ENCODE measurements at places on chromosomes 12 and 14.

GRCh38 chr14:57970175-57970574 lies 104.3 kb upstream of the SLC35F4 start:
- DNase-seq, result no peak

DNA sequence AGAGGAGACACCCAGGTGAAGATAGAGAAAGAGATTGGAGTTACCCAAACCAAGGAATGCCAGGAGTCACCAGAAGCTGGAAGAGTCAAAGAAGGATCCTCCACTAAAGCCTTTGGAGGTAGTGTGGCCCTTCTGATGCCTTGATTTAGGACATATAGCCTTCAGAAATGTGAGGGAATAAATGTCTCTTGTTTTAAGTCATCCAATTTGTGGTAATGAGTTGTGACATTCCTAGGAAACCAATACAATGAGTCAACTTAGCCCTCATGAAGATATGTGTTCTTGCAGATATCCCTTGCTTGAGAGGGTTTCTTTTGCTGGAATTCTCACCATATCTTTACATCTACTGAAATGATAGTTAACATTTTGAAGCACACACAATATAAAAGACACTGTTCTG lies 58.8 kb downstream of the CCER1 start:
- no peak for DNase-seq

DNA sequence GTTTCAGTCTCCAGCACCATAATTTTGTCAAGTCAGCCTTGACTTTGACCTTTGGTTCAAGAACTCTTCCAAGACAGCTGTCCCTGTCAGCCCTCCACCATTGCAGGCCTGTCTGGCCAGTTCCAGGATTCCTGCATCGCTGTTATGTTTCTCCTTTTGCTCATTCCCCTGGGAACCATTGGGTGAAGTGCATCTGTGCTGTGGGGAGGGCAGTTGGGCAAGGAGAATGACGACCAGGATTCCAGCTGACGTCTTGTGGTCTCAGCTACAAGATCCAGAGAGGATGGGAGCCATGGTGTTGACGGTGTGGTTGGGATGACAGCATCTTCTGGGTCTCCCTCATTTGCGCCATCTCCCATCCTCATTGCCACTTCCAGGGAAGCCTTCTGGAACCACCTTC lies 45.9 kb upstream of the SLC24A4 start:
- no peak for DNase-seq

- no peak for DNase-seq
Measured at GRCh38 chr12:46470975-46471374, 98.4 kb upstream of the SLC38A2 start.

DNA sequence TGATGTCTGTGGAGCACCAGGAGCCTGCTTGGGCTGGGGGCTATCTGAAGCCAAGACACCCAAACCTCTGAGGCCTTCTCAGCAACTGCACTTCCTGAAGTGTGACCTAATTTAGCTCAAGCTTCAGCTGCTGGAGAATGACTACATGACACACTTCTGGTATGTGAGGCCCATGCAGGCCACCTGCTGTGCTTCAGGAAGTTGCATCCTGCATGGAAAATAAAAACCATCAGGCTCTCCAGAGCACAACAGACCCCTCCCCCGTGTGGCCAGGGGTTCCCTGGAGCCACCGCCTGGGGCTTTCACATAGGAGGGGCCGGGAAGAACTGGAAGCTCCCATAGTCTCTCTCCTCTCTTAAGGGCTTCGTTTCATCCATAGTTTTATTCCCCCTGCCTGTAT lies 217.7 kb downstream of the SLC15A4 start:
- DNase-seq, result no peak

- DNase-seq, result no peak
Measured at GRCh38 chr12:10027721-10028120, 2.8 kb upstream of the CLEC9A start.

DNA sequence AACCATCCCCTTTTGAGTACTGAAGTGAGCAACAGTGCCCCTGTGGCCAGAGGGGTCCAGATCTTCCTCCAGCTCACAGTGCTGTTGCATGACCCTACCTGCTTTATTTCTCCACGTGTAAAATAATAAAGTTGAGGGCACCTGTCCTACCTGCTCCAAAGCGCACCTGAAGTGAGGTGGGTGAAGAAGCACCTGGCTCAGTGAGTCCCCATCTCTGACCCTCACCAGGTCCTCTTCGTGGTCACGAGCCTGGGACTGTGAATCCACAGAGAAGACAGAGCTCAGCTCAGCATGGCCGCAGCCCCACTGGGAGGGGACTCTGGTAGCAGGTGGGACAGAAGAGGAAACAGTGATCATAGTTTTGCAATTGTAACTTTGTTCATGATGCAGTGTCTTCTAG lies 976.7 kb upstream of the TMEM132C start:
- DNase-seq, result no peak

GRCh38 chr12:5000204-5000603 lies 43.5 kb upstream of the KCNA5 start:
- no peak for DNase-seq

DNA sequence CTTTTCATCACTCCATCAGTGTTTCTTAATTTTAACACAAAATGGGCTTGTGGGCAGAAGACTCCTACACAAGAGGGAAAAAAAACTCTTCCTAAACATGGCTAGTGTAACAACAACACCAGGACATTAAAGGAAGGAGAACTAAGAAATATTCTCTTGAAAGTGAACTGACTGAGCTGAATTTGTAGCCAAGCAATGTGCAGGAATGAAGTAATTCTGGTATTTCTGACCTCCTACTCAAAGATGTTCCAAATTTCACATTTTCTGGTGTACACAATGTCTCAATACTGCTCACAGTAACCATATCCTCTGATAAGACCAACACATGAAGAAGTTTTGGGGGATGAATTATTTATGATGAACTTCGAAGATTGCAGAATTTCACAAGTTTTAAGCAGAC lies 357.3 kb downstream of the DUSP6 start:
- no peak for DNase-seq

GRCh38 chr12:21773806-21774205 lies 700 bp downstream of the KCNJ8 start:
- DNase-seq, result no peak

- DNase-seq, result no peak
Measured at GRCh38 chr12:49632986-49633702, 9.8 kb downstream of the PRPF40B start.

GRCh38 chr14:100573002-100573756 lies 14.0 kb downstream of the BEGAIN start:
- no peak for DNase-seq

DNA sequence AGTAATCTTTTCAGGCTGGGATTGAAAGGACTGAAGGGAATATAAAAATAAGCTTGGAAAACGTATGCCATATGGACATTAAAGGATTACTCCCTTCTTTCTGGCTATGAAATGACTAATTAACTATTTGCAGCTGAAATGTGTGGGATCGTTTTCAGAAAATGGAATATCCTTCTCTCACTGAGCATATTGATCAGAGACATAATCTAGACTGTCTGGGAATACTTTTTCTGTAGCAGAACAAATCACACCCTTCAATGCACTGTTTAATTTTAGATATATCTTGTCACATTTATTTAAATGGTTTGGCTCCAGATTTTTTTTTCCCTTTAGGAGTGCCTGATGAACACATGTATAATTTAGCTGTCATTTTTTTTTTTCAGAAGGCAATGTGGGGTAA lies 10.8 kb upstream of the ACTR10 start:
- DNase-seq, result no peak

DNA sequence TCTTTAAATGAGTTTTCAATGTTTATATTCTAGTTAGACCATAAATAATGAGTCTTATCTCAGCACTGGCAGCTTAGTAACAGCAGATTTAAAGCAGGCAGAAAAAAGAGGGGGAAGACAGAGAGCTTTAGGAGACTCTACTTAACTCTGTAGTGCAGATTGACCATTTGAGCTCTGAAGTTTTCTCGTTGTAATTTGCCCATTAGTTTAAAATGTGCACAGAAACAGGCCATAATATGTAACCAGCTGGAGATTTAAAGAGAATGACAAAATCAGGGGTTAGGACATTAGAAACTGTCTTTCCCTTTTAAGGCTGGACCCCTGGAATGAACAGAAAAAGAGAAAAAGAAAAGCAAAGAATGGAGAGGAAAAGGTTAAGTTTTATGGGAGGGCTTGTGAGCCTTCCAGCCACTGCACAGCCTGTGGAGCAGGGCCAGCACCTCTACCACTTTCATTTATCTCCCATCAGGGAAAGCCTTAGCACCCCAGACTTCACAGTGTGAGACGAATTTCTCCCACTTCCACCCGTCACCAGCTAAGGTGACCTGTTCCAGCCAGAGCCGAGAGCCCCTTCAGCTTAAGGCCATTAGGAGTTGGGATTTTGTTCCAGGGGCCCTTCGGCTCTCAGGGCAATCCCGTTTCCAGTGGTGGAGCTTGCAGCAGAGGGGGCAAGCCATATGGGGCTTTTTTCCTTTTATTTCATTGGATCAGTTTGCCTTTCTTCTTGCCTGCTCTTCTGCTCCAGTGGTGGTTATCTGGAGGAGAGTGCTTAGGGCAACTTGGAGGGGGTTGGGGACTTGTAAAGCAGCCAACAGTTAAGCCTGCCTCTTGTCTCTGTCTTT lies 8.0 kb downstream of the IL22 start:
- no peak for DNase-seq

DNA sequence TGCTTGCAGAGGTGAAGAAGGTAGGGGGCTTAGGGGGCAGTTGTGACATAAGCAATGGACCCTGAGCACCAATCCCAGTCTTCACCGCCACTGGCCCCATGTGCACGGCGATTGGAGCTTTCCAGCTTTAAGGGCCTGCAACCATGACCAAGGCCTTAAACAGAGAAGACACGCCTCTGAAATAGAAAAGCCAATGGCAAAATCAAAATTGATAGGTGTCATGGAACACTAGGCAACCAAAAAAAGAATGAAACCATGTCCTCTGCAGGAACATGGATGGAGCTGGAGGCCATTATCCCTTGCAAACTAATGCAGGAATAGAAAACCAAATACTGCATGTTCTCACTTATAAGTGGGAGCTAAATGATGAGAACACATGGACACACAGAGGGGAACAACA lies 146.3 kb downstream of the SCARB1 start:
- DNase-seq, result no peak

DNA sequence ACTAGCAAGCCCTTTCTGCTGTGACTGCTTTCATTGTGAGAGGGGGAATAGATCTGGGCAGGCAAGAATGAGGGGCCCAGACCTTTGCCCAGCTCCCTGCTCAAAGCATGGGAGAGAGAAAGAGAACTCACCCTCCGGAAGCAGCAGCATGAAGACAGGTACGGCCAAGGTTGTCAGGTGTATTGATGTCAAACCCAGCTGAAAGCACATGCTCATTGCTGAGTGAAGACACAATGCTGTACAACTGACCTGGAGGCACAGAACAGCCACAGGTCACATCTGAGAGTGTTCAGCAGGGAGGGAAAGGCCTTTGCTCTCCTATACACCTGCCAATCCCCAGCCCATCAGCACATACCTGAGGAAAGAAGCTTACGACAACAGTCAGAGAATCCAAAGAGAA lies 5.5 kb downstream of the ANKRD52 start:
- no peak for DNase-seq

DNA sequence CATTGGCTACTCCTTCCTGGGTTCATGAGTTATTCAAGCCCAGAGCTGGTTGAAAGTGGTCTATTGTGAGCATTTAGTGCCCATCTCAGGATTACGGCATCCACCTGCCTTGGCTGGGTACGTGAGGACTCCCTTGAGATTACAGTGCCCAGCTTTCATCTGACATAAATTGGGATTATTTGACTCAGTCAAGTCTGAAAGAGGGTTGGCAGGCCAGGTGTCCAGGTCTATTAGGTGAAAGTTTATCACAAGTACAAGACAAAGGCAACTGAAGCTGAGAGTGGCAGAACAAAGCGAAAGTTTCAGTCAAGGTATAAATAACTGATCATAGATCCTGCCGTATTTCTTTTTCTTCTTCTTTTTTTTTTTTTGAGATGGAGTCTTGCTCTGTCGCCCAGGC lies 84.6 kb upstream of the ATF7IP start:
- no peak for DNase-seq

GRCh38 chr12:120674097-120674636 lies 12.8 kb upstream of the MLEC start:
- DNase-seq, result no peak

DNA sequence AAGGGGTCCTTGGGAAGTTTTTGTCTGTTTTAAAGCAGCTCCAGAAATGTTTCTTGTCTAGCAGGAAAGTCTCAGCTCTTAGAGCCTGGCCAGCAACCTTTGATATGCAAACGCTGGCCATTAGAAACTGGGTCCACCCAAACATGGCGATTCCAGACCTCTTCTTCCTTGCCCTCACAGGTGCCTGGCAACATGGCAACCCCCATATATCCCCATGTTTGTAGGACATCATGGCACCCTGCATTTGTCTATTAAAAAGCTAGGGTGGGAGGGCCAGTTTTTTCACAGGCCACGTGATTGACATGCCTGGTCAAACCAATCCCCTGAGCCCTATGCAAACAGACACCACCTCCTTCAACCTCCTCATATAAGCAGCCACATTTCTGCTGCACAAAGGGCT lies 848.7 kb upstream of the FOXG1 start:
- DNase-seq, result no peak

GRCh38 chr12:40565029-40565633 lies 127.1 kb upstream of the CNTN1 start:
- no peak for DNase-seq

DNA sequence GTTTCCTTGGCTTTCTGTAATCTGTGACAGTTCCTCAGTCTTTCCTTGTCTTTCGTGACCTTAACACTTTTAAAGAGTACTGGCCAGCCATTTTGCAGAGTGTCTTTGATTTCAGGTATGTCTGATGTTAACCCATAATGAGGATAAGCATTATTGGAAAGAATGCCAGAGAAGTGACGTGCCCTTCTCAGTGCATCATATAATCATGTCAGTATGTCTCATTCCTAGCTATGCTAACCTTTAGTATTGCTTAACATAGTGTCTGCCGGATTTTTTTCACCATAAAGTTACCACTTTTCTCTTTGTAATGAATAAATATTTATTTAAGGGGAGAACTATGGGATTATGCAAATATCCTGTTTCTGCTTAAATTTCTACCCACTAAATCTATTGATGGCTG lies 28.5 kb downstream of the RERG start:
- DNase-seq, result no peak

DNA sequence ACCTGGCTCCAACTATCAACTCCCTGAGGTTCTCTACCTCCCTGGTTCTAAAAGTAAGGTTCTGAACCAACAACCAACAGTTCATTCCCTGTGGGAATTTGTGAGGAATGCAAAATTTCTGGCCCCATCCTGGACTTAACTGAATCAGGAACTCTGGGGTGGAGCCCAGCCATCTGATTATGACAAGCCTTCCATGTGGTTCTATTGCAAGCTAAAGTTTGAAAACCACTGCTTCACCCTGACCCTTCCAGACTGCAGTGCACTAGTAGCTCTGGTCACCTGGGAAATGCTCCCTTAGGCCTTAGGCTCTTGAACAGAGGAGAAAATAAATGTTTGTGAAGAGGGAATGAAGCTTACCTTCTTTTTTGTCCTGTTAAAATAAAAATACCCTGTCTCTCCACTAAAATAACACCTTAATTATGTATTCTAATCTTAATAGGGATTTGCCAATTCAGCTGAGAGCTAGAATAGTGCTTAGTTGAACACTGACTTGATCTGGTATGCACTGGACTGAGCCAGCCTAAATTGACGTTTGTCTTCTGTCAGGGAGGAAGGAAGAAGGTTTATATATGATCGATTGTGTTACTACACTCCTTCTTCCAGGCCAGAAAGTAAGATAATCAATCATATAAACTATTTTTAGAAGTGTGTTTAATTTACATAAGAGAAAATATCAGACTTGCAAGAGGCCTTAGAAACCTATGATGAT lies 39.1 kb upstream of the DDHD1 start:
- no peak for DNase-seq
